ENCODE measurements at places on chromosomes 7 and 10.

GRCh38 chr10:48444266-48444665, 137.8 kb downstream of the MAPK8 start:
- no peak for DNase-seq

- no peak for DNase-seq
These were observed 46.2 kb downstream of the MINDY4 start for GRCh38 chr7:30817371-30817767.

DNA sequence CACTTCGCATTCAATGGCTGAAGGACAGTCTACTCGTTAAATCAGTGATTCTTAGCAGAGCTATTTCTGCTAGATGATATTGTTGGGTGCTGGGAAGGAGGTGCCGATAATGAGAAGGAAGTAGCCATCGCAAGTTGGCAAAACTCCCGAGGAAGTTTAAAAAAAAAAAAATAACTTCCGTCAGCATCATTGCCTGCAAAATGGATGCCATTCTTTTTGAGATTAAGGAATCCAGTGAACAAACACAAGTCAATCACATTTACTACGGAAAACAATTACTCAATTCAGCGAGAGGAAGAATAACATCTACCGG, 74.4 kb upstream of the SFMBT2 start:
- DNase-seq, result no peak

GRCh38 chr7:105189859-105190492, 176.0 kb downstream of the KMT2E start:
- no peak for DNase-seq

DNA sequence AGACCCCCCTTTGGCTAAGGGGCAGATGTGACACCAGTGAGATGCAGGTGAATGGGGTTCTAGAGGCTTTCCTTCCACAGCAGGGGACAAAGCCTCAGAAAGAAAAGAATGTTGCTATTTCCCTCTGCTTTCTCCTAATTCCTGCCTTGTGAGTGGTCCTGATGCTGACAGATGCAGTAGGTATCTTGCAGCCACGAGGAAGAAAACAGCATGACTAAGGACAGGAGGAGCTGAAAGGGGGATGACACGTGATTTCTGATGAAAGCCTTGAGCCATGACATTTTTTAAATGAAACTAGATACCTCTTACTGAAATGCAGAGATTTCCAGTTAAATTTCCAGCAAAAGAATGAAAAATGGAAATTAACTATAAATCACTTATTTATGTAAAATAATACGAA, 92.4 kb downstream of the C1GALT1 start:
- DNase-seq, result no peak

DNA sequence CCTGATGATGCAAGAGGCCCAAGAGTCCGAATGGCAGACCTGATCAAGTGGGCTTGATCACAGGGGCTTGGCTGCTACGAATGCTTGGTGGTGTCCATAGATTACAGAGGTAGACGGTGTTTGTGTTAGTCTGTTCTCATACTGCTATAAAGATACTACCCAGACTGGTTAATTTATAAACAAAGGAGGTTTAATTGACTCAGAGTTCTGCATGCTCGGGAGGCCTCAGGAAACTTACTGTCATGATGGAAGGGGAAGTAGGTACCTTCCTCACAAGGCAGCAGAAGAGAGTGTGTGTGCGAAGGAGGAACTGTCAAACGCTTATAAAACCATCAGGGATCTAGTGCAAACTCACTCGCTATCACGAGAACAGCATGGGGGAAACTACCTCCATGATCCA, 268.9 kb upstream of the KLF6 start:
- no peak for DNase-seq

DNA sequence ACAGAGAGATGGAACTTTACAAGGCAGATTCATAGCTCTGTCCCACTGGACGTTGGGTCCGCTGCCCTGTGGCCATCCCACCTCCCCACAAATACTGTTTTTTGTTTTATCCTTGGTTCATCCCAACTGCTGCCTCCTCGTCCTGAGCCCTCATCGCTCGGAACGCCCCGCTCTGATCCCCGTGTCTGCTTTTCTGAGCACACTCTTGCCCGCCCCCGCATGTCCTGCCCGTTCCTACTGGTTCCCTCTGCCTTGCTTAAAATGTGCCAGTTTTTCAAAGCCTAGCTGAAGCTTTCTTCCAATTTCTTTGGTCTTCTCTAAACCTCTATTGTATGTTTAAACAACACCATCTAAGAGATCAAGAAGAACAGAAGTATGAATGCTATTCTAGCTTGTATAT, 19.4 kb downstream of the RNF32 start:
- no peak for DNase-seq

DNA sequence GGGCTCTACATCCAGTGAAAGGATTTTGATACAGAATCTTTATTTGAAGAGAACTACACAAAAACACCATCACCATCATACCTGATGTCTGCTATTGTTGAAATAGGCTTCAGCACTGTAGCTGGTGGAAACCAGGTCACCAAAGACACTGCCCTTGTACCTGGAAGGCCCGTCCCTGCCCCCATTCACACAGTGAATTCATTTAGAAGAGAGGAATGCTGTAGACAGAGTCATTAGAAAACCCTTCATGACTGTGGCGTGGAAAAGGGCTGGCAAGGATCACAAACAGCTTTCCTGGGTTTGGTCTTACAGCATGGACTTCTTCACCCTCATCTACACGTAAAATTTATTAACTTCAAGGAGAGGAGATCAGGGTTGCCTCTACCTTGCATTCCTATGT, 202.0 kb upstream of the NRP1 start:
- DNase-seq, result no peak

DNA sequence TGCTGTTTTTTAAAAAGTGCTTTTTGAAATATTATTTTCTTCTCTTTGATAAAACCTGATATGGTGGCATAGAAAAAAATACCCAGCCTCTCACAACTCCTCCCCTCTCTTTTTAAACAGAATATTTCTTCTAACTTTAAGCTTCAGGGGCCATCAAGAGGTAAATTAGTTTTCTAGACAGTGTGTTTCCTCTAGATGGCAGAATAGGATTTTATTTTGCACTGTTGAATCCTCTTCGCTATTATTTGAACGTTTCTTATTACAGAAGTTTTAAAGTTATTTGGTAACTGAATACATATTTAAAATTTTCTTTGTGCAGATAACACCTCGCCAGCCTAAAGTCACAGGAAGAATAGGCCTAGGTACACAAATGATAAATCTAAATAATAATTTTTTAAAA, 30.3 kb downstream of the ARL5B start:
- no peak for DNase-seq

DNA sequence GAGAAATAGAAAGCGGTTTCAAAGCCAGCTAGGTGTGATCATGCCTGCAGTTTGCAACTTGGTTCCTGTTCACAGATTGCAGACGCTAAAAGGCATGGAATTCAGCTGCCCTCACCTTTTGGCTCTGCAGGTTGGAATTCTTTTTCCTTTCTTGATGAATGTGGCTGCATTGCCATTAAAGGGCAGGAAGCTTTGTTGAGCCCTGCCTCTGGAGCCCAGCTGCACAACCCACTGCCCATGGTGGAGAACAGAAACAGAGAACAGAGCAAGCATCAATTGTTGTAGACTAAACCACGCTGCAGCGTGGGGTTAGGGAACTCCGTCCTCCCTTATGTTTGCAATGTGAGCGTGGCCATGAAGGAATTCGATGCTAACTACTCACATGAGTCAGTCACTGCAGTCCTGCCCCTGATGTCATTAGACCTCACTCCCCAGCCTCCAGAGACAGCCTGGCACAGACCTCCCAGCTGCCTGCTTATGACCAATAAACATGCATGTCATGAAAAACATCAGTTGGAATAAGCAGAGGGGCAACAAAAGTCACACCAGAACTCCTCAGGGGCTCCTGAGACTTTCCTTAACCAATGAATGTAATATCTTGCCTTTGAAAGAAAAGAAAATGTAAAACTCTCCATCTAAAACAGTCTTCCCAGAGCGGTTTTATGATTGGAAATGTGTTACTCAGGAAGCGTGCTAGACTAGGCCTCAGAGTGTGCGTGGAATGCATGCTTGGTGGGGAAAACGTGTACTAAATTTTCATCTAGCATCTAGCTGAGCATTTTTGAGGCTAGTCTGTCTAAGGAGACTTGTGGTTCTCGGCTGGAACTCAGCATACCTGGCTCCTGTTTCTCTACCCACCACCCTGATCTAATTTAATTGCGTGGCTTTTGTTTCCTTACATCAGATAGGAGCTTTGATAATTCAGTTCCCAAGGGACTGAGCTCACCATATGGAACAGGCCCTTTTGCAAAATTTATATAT, 232.2 kb downstream of the KIAA1217 start:
- DNase-seq, result no peak

All from CD4-positive, alpha-beta T cell treated with Interleukin-12 subunit alpha and Interleukin-12 subunit beta, for 1 hour (primary cell).